Spinal cord (tissue), 10 donors: ENCODE measurements at places on chromosomes 3 and 15.

DNA sequence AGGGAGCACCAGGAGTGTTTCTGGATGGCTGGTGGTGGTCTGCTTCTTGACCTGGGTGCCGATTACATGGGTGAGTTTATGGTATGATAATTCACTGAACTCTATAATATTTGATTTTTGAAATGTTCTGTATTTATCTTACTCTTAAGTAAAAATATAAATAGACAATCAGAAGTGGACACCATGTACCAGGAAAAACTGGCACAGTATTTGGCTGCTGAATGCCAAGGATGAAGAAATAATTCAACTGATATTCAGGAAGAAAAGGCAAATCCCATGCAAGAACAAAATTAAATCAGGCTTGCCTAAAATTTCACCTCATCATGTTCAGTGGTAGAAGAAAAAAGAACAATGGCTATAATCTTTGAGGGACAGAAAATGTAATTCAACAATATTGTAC is 51.6 kb downstream of the CRTAP start:
- DNase-seq, result no peak

DNA sequence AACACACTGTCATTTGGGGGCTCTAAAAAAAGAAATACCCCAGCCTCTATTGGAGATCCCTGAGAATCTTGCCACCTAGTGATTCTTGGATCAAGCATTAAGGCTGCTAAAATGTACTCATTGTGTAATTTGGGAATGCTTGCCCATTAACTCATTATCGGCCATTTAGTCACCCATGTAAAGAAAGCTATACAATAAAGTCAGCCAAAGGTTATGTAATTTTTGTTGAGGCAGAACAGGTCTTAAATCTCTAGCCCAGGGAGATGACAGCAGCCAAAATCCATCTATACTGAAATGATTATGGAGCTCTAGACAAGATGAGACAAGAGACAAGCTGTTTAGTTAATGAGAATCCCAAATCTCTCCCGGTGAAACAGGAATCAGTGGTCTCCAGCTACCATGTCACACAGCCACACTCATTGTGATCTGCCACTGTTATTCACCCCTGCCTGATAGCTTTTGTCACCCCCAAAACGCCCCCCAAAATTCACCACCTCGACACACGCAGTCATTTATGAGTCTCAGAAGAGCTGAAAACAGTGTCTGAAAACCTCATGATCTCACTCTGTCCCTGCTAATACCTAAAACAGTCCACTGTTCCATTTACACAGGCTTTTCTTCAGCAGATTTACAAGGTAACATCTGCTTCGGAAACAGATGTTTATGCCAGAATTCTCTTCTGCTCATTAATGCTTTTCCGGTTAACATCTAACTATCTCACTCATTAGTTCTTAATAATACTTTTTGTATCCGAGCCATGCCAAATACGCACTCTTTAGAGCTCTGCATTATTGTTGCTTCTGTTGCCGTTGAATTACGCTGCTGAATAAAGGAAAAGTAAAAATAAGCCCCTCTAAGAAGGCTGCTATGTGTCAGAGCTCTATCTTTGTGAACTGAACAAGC is 138.5 kb downstream of the RORA start:
- no peak for DNase-seq

GRCh38 chr15:81751256-81751655 is 294.6 kb downstream of the MEX3B start:
- DNase-seq, result peak; percentile 46

DNA sequence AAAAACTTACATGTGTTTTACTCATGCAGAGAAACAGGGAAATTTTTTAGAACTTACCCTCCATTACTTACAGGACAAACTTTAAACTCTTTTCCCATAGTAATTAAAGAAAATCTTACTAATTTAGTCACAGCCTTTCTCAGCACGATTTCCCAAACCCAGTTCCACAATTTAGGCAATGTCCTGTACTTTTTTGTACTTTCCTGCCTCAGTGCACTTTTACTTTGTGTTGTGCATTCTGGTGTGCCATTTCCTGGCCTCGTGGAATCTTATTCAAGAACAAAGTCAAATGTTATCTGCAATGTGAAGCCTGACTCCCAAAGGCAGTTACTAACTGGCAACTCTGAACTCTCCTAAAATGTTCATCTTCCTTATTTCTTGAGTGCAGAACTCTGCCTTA is 1.9 kb downstream of the SLC33A1 start:
- no peak for DNase-seq

DNA sequence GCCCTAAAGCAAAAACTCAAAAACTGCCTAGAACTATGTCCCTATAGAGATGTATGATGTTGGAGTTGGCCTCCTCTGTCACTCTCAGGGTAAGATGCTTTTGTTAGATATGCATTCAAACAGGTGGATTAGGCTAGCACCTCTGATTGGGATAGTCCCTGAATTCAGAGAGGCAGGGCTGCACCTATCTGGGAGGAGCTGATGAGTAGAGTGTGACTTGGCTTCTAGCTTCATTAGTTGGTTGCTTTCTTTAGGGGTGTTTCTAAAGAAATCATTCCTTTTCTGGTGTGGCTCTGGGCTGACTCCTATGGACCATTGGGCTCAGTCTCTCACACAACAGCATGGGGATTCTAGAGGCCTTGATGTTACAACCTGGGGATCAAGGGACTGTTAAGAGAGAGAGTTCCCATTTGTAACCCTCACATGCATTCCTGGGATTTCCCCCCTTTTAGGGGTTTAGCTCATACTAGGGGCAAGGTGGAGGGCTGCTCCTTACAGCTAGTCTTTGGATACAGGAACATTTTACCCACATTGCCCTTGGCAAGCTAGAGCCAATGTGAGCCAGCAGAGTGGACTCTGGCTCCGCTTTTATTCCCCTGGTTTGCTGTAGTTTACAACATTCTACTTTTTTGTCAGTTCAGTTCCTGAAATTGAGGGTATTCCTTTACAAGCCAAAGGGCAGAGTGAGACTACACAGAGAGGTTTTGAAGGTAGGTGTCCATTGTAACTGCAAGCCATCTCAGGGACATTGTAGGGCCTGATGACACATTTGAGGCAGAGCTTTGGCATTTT is 7.5 kb downstream of the ZNF592 start:
- no peak for DNase-seq

GRCh38 chr3:115626721-115627120 is 3.4 kb downstream of the GAP43 start:
- peak; percentile 38 for DNase-seq

- no peak for DNase-seq
Observed at GRCh38 chr3:102533784-102534183, 99.0 kb downstream of the ZPLD1 start.

DNA sequence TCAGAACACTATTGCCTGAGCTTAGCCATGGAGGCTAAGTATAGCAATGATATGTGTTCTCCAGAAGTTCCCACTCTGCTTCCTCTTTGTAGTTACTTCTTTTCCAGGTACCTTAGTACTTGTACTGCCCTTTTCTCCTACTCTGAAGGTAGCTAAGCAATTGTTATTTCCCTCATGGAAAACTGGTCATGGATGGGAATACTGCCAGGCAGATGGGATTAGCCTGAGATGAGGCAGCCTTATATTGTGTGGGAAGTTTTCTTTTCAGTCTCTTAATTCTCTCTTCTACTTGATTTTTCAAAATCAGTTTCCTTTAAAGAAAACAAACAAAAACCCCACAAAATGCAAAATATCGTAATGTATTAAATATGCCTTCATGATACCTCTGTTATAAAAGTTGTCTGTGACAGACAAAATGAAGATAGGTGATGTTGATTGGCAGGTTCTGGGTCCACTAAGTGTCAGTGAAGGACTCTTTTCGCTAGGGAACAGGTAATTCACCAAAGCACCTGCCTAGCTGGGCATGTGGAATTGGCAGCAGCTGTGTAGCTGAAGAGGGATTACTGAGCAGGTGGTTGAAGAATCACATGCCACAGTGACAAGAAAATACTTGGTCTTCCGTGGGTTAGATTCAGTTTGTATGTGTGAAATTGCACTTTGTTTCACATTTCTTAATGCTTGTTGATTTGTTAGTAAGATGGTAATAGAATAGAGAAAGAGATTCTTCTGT is 4.1 kb downstream of the ZNF609 start:
- DNase-seq, result no peak

GRCh38 chr15:83404121-83404520 is 43.0 kb upstream of the SH3GL3 start:
- DNase-seq, result peak; percentile 9
